Large intestine (tissue), 12 donors: ENCODE measurements at places on chromosomes 12 and 14. TPM values are rescaled to one million over a fixed set of nuclear protein-coding genes. Genes with fewer than 3 reads are reported as not detected.

DNA sequence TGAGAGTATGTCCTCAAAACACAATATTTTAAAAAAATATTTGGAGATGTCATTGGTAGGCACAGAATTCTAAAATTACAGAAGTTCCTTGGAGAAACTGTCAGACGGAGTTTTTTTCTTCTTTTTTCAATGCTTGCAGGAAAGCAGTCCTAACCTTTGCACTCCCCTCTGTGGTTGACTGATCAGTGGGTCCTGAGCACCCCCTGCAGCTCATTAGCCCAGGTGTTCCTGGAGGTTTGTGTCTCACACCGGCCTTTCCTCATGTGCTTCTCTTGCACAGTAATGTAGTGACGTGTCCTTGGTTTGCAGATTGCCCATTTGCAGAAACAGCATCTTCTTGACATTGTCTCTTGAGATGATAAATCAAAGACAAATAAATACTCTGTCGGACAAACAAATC, 513.0 kb downstream of the TMEM121 start:
- no peaks in the 10 kb centered on the region for H3K4me1 ChIP-seq
- no peak overlapping the region for H3K27ac ChIP-seq
- H3K4me3 ChIP-seq: no peak overlapping the region
- no peaks in the 10 kb centered on the region for H3K27me3 ChIP-seq
- H3K36me3 ChIP-seq: no peaks in the 10 kb centered on the region

- H3K4me3 ChIP-seq: no peak overlapping the region
- peaks cover 56% of the 10 kb centered on the region for H3K36me3 ChIP-seq
- no peak for DNase-seq
- no peaks in the 10 kb centered on the region for H3K27me3 ChIP-seq
- peaks cover 43% of the 10 kb centered on the region for H3K4me1 ChIP-seq
- no peak overlapping the region for H3K27ac ChIP-seq
Measured at GRCh38 chr14:24432259-24433131, 2.7 kb downstream of the KHNYN start.

Gene CCDC197
- not detected for polyA plus RNA-seq

GRCh38 chr12:87112571-87113345, 856.6 kb upstream of the MGAT4C start:
- DNase-seq: no peak
- H3K27ac ChIP-seq: no peak overlapping the region
- no peaks in the 10 kb centered on the region for H3K4me1 ChIP-seq

GRCh38 chr14:54881235-54881760, 21.3 kb downstream of the GCH1 start:
- DNase-seq: no peak
- peak overlapping the region; percentile 39 for H3K27ac ChIP-seq
- H3K27me3 ChIP-seq: no peaks in the 10 kb centered on the region
- H3K4me1 ChIP-seq: no peaks in the 10 kb centered on the region

GRCh38 chr14:30194741-30195148, 267.1 kb upstream of the PRKD1 start:
- no peak overlapping the region for H3K4me3 ChIP-seq
- no peaks in the 10 kb centered on the region for H3K27me3 ChIP-seq

Gene TTC6
- polyA plus RNA-seq: 2.1 TPM

GRCh38 chr12:12705838-12706520, 10.0 kb upstream of the GPR19 start:
- no peak overlapping the region for H3K27ac ChIP-seq
- no peaks in the 10 kb centered on the region for H3K36me3 ChIP-seq
- no peaks in the 10 kb centered on the region for H3K27me3 ChIP-seq
- H3K4me3 ChIP-seq: no peak overlapping the region

GRCh38 chr12:78928200-78929074, 63.9 kb downstream of the SYT1 start:
- H3K27me3 ChIP-seq: no peaks in the 10 kb centered on the region
- H3K4me3 ChIP-seq: no peak overlapping the region
- no peaks in the 10 kb centered on the region for H3K36me3 ChIP-seq
- DNase-seq: no peak
- H3K27ac ChIP-seq: no peak overlapping the region

GRCh38 chr12:76964784-76965571, 86.2 kb upstream of the CSRP2 start:
- H3K27ac ChIP-seq: no peak overlapping the region
- H3K36me3 ChIP-seq: no peaks in the 10 kb centered on the region
- no peaks in the 10 kb centered on the region for H3K4me1 ChIP-seq
- DNase-seq: no peak
- H3K27me3 ChIP-seq: no peaks in the 10 kb centered on the region

- no peaks in the 10 kb centered on the region for H3K4me1 ChIP-seq
- no peaks in the 10 kb centered on the region for H3K27me3 ChIP-seq
- H3K27ac ChIP-seq: no peak overlapping the region
- no peaks in the 10 kb centered on the region for H3K36me3 ChIP-seq
Measured at GRCh38 chr12:58966939-58967338, 46.6 kb upstream of the LRIG3 start.

DNA sequence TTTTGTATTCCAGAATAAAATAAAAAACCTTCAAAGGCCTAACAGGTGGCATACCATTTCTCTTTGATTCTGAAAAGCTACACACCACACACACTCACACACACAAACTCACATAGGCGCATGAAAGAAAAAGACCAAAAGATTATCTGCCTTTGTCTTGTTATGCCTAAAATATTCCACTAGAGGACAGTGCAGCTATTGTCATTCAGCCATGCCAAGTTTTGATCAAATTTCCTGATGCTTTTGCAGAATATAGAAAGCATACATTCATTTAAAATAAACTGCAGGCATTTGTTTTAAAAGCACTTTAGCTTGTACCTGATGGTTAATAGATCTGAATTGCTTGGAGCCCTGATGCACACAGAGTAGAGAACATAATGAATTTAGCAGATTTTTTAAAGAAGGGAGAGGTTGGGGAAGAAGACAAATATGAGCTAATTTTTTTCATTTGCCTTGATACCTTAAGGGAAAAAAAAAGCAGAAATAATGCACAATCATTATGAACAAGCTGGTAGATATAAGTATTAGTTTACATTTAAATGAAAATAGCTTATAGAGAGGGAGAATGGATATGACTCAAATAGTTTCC, 1766.9 kb upstream of the SEL1L start:
- no peaks in the 10 kb centered on the region for H3K36me3 ChIP-seq
- H3K4me3 ChIP-seq: no peak overlapping the region
- H3K4me1 ChIP-seq: no peaks in the 10 kb centered on the region
- H3K27ac ChIP-seq: no peak overlapping the region
- no peaks in the 10 kb centered on the region for H3K27me3 ChIP-seq
- DNase-seq: no peak

Gene LUM
- polyA plus RNA-seq: 366 TPM

GRCh38 chr12:94261786-94262185, 113.4 kb downstream of the PLXNC1 start:
- no peaks in the 10 kb centered on the region for H3K27me3 ChIP-seq
- H3K4me3 ChIP-seq: no peak overlapping the region
- H3K4me1 ChIP-seq: no peaks in the 10 kb centered on the region

DNA sequence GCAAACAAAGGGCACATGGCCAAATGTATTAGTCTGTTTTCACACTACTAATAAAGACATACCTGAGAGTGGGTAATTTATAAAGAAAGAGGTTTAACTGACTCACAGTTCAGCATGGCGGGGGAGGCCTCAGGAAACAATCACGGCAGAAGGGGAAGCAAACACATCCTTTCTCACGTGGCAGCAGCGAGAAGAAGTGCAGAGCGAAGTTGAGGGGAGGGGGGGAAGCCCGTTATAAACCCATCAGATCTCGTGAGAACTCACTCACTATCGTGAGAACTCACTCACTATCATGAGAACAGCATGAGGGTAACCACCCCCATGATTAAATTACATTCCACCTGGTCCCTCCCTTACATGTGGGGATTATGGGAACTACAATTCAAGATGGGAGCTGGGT, 66.1 kb downstream of the ST8SIA1 start:
- no peaks in the 10 kb centered on the region for H3K27me3 ChIP-seq
- H3K4me3 ChIP-seq: no peak overlapping the region
- no peaks in the 10 kb centered on the region for H3K4me1 ChIP-seq
- DNase-seq: no peak
- no peaks in the 10 kb centered on the region for H3K36me3 ChIP-seq

Gene SIX1
- polyA plus RNA-seq: 0.12 TPM

GRCh38 chr14:94450722-94451090, 1.9 kb downstream of the SERPINA11 start:
- H3K4me3 ChIP-seq: no peak overlapping the region
- no peak overlapping the region for H3K27ac ChIP-seq
- H3K4me1 ChIP-seq: peaks cover 5% of the 10 kb centered on the region
- no peaks in the 10 kb centered on the region for H3K36me3 ChIP-seq
- no peak for DNase-seq
- peaks cover 6% of the 10 kb centered on the region for H3K27me3 ChIP-seq

Gene TCHP
- 27.7 TPM for polyA plus RNA-seq

Gene TOMM20L
- polyA plus RNA-seq: 0.24 TPM

GRCh38 chr14:89640141-89640540, 223.1 kb upstream of the FOXN3 start:
- H3K4me1 ChIP-seq: peaks cover 11% of the 10 kb centered on the region
- no peaks in the 10 kb centered on the region for H3K36me3 ChIP-seq
- no peak for DNase-seq
- H3K27me3 ChIP-seq: no peaks in the 10 kb centered on the region
- no peak overlapping the region for H3K4me3 ChIP-seq

Gene CEBPE
- polyA plus RNA-seq: 0.07 TPM

GRCh38 chr12:117850048-117850447, 118.7 kb downstream of the KSR2 start:
- H3K4me1 ChIP-seq: no peaks in the 10 kb centered on the region
- no peak for DNase-seq
- H3K27ac ChIP-seq: no peak overlapping the region
- no peaks in the 10 kb centered on the region for H3K36me3 ChIP-seq

- H3K27ac ChIP-seq: no peak overlapping the region
- no peak overlapping the region for H3K4me3 ChIP-seq
- H3K4me1 ChIP-seq: peaks cover 6% of the 10 kb centered on the region
- no peaks in the 10 kb centered on the region for H3K27me3 ChIP-seq
- DNase-seq: no peak
Measured at GRCh38 chr12:30753233-30753632, 1.5 kb downstream of the CAPRIN2 start.

DNA sequence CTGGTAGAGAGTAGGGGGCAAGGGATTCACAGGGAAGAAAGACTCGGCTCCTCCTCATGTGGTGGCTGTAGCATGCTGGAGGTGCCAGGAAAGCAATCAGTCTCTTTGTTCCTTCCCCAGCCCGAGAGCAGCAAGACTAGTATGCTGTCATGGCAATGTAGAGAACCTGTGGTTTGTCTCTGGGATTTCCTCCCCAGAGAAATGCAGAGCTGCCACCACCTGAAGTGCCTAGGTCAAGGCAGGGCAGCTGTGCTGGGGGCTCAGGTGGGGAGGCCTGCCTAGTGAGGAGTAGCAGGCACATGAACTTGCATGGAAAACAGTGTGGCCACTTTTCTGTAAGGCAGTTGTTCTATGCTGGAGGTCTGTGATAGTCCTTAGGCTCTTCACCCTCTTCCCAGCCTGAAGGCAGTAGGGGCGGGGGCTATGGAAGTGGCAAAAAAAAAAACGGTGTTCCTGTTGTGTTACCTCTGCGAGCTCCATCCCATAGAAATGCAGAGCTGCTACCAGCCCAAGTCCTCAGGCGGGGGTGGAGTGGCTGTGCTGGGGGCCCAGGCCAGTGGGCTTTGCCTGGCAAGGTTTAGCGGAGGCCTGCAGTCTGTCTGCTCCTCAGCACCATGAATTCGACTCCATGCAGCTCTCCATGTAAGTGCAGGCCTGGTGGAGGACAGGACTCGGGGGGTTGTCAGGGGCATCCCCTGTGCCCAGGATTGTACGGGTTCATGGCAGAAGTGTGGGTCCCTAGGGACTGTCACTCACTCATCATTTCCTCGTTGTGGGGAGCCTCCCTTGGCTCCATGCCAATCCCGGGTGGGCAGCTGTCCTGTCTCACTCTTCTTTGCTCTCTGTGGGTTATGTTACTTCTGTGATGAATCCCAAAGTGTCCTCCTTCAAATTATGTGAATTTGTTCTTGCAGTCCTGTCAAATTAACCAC, 4.1 kb upstream of the CLEC4D start:
- H3K27ac ChIP-seq: no peak overlapping the region
- H3K27me3 ChIP-seq: peaks cover 4% of the 10 kb centered on the region
- H3K4me3 ChIP-seq: no peak overlapping the region
- no peaks in the 10 kb centered on the region for H3K4me1 ChIP-seq

DNA sequence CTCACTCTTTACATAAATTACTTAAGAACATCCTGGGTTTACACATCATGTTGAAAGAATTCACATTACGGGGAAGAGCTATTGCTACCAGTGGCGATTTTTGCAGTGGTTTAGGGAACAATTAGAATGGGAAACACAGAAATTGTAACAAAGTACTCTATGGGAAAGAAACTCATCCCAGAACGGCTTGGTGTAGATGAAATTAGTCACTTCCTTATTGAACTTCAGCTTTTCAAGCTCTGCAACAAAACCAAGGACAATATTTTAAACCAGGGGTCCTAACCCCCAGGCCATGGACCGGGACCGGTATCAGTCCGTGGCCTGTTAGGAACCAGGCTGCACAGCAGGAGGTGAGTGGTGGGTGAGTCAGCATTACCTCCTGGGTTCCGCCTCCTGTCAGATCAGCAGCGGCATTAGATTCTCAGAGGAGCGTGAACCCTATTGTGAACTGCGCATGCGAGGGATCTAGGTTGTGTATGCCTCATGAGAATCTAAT, 32.3 kb upstream of the FICD start:
- no peaks in the 10 kb centered on the region for H3K27me3 ChIP-seq
- DNase-seq: no peak
- no peak overlapping the region for H3K27ac ChIP-seq
- H3K4me1 ChIP-seq: no peaks in the 10 kb centered on the region

Gene TEDC1
- 8.7 TPM for polyA plus RNA-seq

Gene FOXA1
- polyA plus RNA-seq: 36.0 TPM

DNA sequence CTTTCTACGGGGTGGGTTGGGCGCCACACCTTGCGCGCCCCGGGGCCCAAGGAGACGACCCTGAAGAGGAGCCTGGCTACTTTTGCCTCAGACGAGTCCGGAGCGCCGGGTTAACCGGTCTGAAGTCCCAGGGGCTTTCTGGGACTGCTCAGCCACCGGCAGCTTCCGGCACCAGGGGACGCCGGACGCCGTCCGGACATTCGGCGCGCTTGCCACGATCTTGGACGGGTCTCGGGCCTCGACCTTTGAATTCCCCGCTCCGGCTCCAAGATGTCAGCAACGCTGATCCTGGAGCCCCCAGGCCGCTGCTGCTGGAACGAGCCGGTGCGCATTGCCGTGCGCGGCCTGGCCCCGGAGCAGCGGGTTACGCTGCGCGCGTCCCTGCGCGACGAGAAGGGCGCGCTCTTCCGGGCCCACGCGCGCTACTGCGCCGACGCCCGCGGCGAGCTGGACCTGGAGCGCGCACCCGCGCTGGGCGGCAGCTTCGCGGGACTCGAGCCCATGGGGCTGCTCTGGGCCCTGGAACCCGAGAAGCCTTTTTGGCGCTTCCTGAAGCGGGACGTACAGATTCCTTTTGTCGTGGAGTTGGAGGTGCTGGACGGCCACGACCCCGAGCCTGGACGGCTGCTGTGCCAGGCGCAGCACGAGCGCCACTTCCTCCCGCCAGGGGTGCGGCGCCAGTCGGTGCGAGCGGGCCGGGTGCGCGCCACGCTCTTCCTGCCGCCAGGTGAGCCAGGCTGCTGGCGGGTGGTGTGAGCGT, at the start of gene ACOT4:
ACOT4 (plus strand) TSS at position 184 of the 760 bp plus-strand sequence; CDS start at position 271, 87 bp downstream.
- DNase-seq: peak; percentile 36
- no peaks in the 10 kb centered on the region for H3K27me3 ChIP-seq
- H3K4me3 ChIP-seq: peak within 1 kb of the TSS; percentile 75
- H3K27ac ChIP-seq: no peak within 1 kb of the TSS
- H3K36me3 ChIP-seq: no peaks in the 10 kb centered on the region

GRCh38 chr12:123919980-123920360, 52.7 kb downstream of the CCDC92 start:
- H3K36me3 ChIP-seq: no peaks in the 10 kb centered on the region
- no peak overlapping the region for H3K27ac ChIP-seq
- no peak overlapping the region for H3K4me3 ChIP-seq
- no peaks in the 10 kb centered on the region for H3K27me3 ChIP-seq
